Fibroblast of skin of scalp (primary cell): ENCODE measurements at places on chromosomes 5 and 9.

GRCh38 chr5:75262271-75262670 lies 25.6 kb upstream of the ANKRD31 start:
- no peak for DNase-seq

DNA sequence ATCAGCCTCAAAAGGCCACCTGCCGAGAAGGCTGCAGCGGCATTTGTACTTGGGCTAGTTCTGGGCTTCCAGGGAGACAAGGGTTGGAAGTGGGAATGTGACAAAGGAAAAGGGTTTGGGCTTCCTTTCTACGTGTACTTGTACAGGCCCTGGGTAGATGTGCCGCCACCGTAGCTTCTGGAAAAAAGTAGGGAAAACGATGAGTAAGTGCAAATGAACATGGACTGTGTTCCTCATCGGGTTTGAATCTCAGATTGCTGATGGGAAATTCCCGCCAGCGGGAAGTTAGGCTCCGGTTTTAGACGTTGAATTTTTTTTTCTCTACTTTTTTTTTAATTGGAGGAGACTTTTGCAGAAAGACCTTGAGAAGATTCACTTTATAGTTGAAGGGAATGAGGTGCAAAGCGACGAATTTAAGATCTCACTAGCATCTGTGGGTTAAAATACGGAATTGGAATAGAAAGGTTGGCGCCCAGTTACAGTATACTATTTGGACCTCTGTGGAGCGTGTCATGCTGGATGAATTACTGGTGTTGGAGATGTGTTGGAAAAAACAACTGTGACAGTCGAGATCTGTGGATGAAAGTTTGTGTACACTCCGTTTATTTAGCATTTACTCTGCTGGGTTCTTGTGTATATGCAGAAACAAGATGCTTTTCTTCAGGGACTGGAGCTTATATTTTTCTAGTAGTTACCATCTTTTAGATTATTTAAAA lies 1.2 kb downstream of the G3BP1 start:
- peak; percentile 23 for DNase-seq

- DNase-seq = peak; percentile 81
Observed at GRCh38 chr5:67983251-67984110, 232.1 kb upstream of the PIK3R1 start.

DNA sequence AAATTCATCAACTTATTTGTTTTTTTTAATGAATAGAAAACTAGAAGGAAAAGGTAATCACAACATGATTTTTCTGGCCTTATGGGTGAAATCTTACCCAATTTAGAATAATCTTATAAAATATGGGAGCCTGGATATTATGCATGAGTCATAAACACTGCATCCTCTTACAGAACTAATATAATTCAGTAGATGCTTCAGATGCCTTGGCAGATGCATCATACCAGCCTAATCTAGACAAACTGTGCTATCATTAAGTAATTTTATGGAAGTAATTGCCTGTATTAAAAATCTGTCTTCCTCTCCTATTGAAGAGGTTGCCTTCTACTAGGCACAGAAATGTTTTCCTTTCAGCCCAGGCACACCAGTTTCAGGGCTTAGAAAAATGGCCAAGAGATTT lies 2384.6 kb upstream of the WWC1 start:
- no peak for DNase-seq

- peak; percentile 94 for DNase-seq
Observed at GRCh38 chr5:84603568-84604185, 219.0 kb upstream of the EDIL3 start.

DNA sequence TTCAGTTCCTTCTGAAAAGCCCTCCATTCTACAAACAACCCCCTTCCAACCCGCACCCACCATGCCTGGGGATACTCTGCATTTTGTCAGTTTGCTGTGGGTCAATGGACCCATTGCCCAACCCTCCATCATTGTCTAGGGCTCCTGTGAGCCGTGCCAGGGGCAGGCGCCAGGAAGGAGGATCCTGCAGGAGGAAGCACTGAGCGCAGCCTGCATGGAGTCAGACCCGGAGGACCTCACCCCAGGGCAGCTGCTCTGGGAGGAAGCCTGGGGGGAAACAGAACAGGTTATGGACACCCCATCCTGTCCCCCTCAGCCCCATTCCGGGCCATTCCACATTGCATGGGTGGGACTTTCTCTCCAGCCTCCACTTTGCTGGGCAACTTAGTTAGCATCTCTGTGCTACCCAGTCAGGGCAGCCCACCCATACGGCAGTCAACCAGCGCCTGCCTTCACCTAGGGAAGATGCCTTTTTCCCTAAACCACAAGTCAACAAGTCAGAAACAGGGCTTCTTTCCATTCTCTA lies 48.6 kb upstream of the VDAC1 start:
- DNase-seq = no peak

DNA sequence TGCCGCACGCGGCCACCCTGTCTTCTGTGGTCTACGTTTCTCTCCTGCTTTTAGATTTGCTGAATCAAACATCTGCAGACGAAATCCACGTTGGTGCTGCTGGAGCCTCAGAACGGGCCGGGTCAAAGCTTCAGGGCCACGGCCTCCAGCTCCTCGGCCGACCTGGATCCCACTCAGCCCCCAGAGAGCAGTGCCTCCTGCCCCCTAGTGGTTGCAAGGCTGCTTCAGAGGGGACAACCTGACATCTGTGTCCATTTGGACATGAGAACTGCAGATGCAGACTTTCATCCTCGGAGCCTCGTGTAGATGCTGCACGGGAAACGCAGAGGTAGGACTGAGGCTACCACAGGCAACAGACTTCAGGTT lies 23.0 kb upstream of the SLC6A3 start:
- DNase-seq = no peak

DNA sequence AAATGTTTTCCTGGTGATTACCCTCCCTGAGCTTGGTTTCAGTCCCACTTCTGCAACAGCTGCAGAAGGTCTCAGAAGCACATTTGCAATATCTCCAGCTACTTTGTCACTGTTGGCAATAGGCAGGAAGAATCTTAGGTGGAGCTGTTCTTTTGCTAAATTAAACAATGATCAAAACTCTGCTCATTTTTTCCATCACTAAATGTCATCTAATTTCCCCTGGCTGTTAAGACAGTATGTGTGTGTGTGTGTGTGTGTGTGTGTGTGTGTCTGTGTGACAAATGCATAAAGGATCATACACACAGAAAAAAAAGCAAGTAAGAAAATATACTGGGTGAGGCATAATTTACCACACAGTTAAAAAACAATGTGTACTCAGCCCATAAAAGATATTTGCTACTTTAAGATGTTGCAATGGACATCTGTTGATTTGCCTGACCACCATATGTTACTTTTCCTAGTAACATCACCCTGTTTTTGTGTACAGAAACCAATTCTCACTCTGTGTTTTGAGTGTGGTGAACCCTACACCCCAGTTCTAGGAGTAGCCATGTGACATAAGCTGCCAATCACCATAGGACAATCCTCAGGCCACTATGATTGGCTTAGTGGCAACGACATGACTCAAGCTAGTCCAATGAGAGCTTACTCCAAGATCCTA lies 572.6 kb upstream of the CLINT1 start:
- no peak for DNase-seq

- DNase-seq = no peak
Observed at GRCh38 chr5:37714756-37715155, 125.1 kb downstream of the GDNF start.

DNA sequence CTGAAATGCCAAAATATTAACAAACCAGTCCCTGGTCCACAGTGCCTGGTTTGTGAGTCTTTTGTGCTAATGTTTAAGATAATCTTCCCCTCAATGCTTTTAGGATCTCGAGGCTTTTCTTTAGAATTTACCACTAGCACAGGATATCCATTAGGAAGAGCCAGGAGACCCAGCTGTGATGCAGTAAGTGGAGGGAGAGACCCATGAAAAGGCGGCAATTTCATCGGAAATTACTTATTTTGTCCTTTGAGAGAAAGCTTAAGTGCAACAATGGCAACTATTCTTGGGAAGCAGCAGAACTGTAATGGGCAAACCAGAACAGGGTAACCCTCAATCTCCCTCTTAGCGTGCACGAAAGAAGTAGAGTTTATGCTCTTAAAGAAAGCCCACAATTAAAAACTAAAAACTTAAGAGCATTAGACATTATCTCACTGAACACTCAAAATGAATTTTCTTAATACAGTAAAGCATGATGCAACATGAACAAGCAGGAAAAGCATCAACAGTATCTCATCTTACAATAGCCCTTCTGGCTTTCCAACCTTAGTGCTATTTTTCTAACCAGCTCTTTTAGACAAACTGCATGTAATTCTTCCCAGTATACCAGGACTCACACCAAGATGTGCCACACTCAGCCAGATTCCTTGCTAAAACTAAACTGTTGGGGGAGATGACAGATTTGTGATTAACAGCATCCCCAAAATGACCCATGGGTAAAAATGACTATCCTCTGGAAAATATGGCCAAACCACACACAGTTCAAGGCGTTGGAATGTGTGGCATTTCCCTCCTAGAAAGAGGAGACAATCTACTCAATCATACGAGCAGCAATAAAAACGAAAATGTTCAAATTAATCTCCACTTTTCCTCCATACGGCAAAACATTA lies 36.4 kb downstream of the PWWP2A start:
- peak; percentile 96 for DNase-seq
